T-helper 17 cell (primary cell): ENCODE measurements at places on chromosomes 12 and 14.

- H3K27me3 ChIP-seq = peaks cover 50% of the 10 kb centered on the region
- no peak for DNase-seq
- peaks cover 3% of the 10 kb centered on the region for H3K36me3 ChIP-seq
- H3K4me1 ChIP-seq = peaks cover 2% of the 10 kb centered on the region
- no peak overlapping the region for H3K4me3 ChIP-seq
- no peak overlapping the region for H3K27ac ChIP-seq
Measured at GRCh38 chr14:59570122-59570521, 6.5 kb downstream of the CCDC175 start.

DNA sequence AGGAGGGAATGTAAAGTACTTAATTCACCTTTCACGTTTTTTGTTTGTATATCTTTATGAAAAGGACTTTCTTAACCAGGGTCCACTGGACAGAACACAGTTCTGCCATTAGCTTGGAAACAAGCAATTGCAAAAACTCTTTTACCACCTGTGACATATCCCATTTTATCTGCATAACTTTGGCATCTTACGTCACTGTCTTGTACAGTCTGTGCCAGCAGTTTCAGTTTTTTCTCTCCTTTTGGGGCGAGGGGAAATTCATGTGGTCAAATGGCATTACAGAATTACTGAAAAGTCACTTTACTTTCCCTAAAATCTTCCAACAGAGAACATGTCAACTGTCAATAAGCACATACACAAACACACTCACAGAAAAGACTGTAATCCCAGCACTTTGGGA lies 43.7 kb upstream of the SELPLG start:
- no peak for DNase-seq
- H3K4me1 ChIP-seq = peaks cover 9% of the 10 kb centered on the region
- H3K36me3 ChIP-seq = peaks cover 10% of the 10 kb centered on the region
- no peaks in the 10 kb centered on the region for H3K27me3 ChIP-seq

GRCh38 chr14:103518422-103519042 lies 4.1 kb downstream of the CKB start:
- H3K4me3 ChIP-seq = peak overlapping the region; percentile 28
- peaks cover 11% of the 10 kb centered on the region for H3K4me1 ChIP-seq
- peak; percentile 49 for DNase-seq
- H3K27me3 ChIP-seq = no peaks in the 10 kb centered on the region
- H3K27ac ChIP-seq = no peak overlapping the region

GRCh38 chr12:102806110-102806509 lies 110.9 kb downstream of the PAH start:
- H3K4me1 ChIP-seq = peaks cover 2% of the 10 kb centered on the region
- no peaks in the 10 kb centered on the region for H3K36me3 ChIP-seq
- H3K4me3 ChIP-seq = no peak overlapping the region
- peaks cover 5% of the 10 kb centered on the region for H3K27me3 ChIP-seq

DNA sequence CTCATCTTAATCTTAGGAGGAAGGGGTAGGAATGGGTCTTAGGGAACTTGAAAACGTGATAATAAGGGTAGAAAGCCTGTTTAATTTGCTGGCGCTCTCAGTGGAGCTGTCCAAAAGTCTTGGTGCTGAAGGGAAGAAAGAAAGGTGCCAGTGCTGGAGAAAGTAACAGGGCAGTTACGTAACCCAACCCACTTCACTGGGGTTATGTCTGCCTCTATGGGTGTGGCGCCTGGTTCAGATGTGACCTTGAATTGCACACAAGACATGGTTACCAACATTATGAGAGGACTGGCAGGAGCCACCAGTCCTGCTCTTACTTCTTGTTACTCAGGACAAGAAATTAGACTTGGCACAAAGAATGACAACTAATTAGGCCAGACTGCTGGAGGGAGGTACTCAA lies 18.6 kb upstream of the GPATCH2L start:
- no peak for DNase-seq
- H3K27ac ChIP-seq = no peak overlapping the region
- peaks cover 2% of the 10 kb centered on the region for H3K36me3 ChIP-seq
- H3K27me3 ChIP-seq = peaks cover 51% of the 10 kb centered on the region
- no peak overlapping the region for H3K4me3 ChIP-seq
- H3K4me1 ChIP-seq = no peaks in the 10 kb centered on the region

- no peak for DNase-seq
- peaks cover 25% of the 10 kb centered on the region for H3K27me3 ChIP-seq
- peaks cover 2% of the 10 kb centered on the region for H3K36me3 ChIP-seq
- no peaks in the 10 kb centered on the region for H3K4me1 ChIP-seq
- no peak overlapping the region for H3K27ac ChIP-seq
Measured at GRCh38 chr12:46676797-46677520, 148.8 kb downstream of the SLC38A4 start.

- peaks cover 28% of the 10 kb centered on the region for H3K27me3 ChIP-seq
- H3K27ac ChIP-seq = no peak overlapping the region
- H3K36me3 ChIP-seq = no peaks in the 10 kb centered on the region
- no peak for DNase-seq
- H3K4me1 ChIP-seq = peaks cover 3% of the 10 kb centered on the region
Measured at GRCh38 chr12:65125247-65125646, 4.1 kb upstream of the WIF1 start.

DNA sequence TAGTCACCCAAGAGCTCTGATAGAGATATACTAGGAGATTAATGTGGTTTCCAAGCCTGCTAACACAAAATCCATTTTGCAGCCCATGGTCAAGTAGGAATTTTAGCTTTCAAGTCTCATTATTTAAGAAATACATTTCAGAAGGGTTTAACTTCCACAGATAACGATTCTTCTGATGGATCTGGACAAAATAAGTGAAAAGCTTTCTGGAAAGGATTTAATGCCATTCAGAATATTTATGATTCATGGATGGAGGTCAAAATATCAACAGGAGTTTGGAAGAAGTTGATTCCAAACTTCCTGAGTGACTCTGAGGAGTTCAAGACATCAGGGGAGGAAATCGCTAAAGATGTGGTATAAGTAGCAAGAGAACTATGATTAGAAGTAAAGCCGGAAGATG lies 214.6 kb downstream of the ATXN7L3B start:
- H3K27me3 ChIP-seq = no peaks in the 10 kb centered on the region
- no peaks in the 10 kb centered on the region for H3K36me3 ChIP-seq
- H3K4me3 ChIP-seq = no peak overlapping the region
- no peaks in the 10 kb centered on the region for H3K4me1 ChIP-seq
- H3K27ac ChIP-seq = no peak overlapping the region

DNA sequence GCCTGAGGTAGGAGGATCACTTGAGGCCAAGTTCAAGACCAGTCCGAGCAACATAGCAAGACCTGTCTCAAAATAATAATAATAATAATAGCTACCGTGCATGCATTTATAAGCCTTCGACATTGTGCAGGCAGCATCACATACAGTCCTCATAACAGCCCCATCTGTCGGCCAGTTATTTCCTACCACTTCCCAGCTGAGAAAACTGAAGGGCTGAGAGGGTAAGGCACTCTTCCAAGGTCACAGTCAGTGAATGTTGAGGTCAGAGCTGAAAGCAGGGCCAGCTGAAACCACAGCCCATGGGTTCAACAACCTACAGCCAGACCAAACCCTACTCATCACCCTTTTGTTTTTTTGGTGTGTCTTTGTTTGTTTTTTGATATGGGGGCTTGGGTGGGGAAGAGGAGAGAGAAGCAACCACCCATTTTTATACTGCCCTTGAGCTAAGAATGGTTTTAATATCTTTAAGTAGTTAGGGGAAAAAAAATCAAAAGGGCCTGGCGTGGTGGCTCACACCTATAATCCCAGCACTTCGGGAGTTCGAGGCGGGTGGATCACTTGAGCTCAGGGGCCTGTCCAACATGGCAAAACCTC lies 16.8 kb upstream of the ITPK1 start:
- H3K4me1 ChIP-seq = no peaks in the 10 kb centered on the region
- H3K27me3 ChIP-seq = no peaks in the 10 kb centered on the region
- DNase-seq = no peak
- no peak overlapping the region for H3K4me3 ChIP-seq
- H3K27ac ChIP-seq = no peak overlapping the region

DNA sequence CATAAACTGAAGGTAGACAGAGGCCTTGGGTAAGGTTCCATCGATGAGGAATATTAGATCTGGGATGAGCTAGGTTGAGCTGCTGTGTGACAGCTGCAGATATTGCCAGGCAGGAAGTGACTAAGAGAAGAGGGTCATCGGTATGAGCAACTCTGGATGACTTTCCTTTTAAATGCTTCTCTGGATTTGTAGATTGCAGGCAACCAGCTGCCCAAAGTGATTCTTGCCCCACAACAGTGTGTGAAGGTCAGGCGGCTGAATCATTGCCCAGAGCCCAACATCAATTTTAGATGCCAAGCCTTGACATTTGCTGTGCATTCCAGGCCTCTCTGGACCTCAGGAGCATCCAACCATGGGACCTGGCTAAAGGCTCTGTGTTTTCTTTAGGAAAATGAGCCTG lies 255.9 kb downstream of the DPF3 start:
- no peaks in the 10 kb centered on the region for H3K4me1 ChIP-seq
- no peaks in the 10 kb centered on the region for H3K36me3 ChIP-seq
- no peak for DNase-seq
- no peak overlapping the region for H3K4me3 ChIP-seq

GRCh38 chr14:101819251-101819990 lies 57.9 kb downstream of the PPP2R5C start:
- peaks cover 11% of the 10 kb centered on the region for H3K36me3 ChIP-seq
- peaks cover 65% of the 10 kb centered on the region for H3K4me1 ChIP-seq
- peak overlapping the region; percentile 83 for H3K4me3 ChIP-seq
- peak; percentile 72 for DNase-seq

- H3K4me1 ChIP-seq = peaks cover 43% of the 10 kb centered on the region
- H3K27ac ChIP-seq = peak overlapping the region; percentile 89
- peaks cover 2% of the 10 kb centered on the region for H3K36me3 ChIP-seq
- DNase-seq = peak; percentile 17
- no peaks in the 10 kb centered on the region for H3K27me3 ChIP-seq
- H3K4me3 ChIP-seq = peak overlapping the region; percentile 67
Measured at GRCh38 chr12:104569346-104570173, 112.8 kb downstream of the CHST11 start.

- no peak overlapping the region for H3K27ac ChIP-seq
- peaks cover 22% of the 10 kb centered on the region for H3K4me1 ChIP-seq
- DNase-seq = no peak
- peaks cover 97% of the 10 kb centered on the region for H3K27me3 ChIP-seq
- peaks cover 7% of the 10 kb centered on the region for H3K36me3 ChIP-seq
- peak overlapping the region; percentile 89 for H3K4me3 ChIP-seq
Measured at GRCh38 chr12:114682106-114682784, 1.7 kb downstream of the TBX3 start.

DNA sequence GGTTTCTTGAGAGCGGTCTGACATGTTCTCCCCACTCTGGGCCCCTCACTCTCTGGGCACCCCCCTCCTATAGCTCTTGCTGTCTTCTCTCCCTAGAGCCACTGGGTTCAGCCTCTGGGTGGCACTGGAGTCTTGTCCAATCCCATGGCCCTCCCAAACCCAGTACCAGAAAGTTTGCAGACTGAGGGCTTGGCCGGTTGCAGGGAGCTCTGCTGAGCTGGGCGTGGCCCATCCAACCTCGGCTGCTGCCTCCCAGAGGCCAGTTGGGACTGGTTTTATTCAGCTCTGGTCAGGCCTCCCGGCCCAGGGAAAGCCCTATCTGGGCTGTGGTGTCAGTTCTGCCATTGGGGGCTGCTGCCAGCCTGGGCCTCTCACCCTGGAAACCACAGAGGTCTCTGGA lies 37.9 kb downstream of the ISCA2 start:
- H3K4me3 ChIP-seq = no peak overlapping the region
- peaks cover 5% of the 10 kb centered on the region for H3K27me3 ChIP-seq
- H3K4me1 ChIP-seq = peaks cover 4% of the 10 kb centered on the region

DNA sequence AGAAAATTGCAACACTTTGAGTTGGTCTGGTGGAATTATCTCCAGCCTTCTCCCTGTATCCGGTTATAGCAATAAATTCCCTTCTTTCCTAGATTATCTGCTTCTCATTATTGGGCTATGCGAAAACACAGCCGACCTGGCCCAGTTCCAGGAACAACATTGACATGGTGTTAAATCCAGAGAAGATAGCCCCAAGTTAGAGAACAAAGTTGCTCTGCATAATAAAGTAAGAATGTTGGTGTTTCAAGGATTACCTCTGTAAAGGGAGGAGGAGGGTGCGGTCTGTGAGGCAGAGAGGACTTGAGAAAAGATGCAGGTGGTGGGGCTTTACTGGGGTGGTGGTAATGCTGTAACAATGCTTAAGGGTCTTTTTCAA lies 12.1 kb downstream of the TCL1A start:
- H3K4me1 ChIP-seq = peaks cover 3% of the 10 kb centered on the region
- no peak overlapping the region for H3K27ac ChIP-seq
- H3K36me3 ChIP-seq = peaks cover 2% of the 10 kb centered on the region
- H3K4me3 ChIP-seq = no peak overlapping the region
- no peak for DNase-seq
- H3K27me3 ChIP-seq = peaks cover 82% of the 10 kb centered on the region

DNA sequence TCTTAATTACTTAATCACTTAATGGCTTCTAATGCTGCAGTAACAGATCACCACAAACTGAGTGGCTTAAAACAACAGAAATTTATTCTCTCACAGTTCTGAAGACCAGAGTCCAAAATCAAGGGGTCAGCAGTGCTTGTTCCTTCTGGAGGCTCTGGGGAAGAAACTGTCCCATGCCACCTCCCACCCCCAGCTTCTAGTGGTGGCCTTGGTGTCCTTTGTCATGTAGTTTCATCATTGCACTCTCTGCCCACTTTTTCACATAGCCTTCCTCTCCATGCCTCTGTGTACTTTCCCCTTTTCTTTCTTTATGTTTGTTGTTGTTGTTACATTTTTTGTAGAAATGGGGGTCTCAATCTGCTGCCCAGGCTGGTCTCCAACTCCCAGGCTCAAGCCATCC lies 16.1 kb upstream of the UBC start:
- DNase-seq = no peak
- H3K4me1 ChIP-seq = peaks cover 22% of the 10 kb centered on the region
- H3K36me3 ChIP-seq = peaks cover 3% of the 10 kb centered on the region
- H3K27ac ChIP-seq = no peak overlapping the region
- H3K27me3 ChIP-seq = no peaks in the 10 kb centered on the region

DNA sequence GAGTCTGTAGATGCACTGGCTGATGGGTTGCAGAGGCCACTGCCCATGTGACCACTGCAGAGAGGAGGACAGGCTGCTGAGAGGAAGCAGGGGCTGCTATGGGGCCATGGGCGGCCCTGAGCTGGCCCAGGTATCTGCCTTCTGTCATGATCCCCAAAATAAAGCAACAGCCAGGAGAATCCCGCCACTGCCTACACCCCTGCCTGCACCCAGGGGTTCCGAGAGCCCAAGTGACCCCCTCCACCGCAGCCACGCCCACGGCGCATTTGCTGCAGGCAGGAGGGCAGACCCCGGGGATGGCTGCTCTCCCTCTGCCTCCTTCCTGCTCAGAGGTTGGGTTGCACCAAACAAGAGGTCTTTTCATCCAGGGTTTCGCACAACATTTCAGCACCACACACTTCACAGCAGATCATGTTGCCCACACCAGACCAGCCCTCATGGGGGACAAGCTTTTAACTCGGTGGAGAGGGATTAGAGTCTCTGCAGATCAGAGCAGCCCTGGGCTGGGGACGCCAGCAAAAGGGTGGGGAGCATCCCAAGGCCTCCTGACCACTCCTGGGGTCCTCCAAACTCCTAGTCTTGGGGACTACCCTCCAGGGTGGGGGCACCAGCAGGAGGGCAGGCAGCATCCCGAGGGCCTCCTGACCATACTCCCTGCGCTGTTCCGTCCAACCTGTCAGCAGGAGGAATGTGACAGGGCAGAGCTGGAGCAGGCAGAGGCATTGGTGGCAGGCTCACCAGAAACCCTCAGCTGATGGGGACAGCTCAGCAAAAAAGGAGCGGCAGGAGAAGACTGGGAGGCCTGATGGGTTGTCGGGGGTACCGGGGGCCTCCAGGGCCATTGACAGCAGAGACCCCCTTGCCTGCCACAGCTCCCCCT lies 14.1 kb downstream of the CCDC85C start:
- DNase-seq = no peak
- H3K36me3 ChIP-seq = no peaks in the 10 kb centered on the region
- H3K27me3 ChIP-seq = no peaks in the 10 kb centered on the region
- peaks cover 18% of the 10 kb centered on the region for H3K4me1 ChIP-seq
- H3K4me3 ChIP-seq = no peak overlapping the region
- no peak overlapping the region for H3K27ac ChIP-seq

GRCh38 chr12:14396071-14396470 lies 30.6 kb downstream of the ATF7IP start:
- H3K27ac ChIP-seq = peak overlapping the region; percentile 98
- peak overlapping the region; percentile 45 for H3K4me3 ChIP-seq
- peaks cover 3% of the 10 kb centered on the region for H3K36me3 ChIP-seq
